ENCODE measurements at places on chromosomes 13 and 19.

DNA sequence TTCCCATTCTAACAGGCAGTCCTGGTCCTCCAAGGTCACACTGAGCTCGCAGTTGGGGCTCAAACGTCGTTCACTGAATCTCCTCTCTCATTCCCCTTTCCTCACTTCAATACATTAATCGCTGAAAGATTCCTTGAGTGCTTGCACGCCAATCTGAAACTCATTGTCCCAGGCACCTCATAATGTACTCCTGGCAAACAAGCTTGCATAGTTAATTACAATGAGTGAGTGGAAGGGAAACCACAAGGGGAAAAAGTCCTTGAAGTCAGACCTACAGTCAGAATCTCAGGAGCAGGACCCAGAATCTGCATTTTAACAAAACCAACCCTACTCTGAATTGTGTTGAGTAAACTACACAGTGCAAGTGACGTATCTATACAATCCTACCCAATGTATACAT, 86.9 kb downstream of the CRYL1 start:
- no peak for DNase-seq

DNA sequence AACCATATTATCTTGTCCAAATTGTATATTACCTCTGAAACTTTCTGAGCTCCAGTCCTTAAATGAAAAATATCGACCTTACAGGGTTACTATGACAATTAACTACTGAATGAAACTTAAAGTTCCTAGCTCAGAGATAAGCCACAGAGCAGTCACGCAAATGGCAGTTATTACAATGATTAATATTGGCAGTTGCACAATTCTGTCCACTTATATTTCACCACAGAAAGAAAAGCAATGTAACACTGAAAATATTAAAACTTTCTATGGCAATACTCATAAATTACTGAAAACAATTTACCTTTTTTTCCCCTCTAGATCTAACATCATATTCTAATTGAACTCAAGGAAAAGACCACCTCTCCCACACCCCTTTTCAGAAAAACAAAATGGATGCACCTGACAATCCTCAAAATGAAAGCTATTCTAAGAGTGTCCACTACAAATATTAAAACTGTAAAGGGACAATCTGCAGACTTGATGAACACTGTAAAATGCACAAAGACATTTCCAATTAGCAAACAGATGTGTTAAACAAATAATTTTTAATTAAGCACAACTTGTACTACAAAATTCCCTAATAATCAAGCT, 14.6 kb downstream of the LNX2 start:
- no peak for DNase-seq

DNA sequence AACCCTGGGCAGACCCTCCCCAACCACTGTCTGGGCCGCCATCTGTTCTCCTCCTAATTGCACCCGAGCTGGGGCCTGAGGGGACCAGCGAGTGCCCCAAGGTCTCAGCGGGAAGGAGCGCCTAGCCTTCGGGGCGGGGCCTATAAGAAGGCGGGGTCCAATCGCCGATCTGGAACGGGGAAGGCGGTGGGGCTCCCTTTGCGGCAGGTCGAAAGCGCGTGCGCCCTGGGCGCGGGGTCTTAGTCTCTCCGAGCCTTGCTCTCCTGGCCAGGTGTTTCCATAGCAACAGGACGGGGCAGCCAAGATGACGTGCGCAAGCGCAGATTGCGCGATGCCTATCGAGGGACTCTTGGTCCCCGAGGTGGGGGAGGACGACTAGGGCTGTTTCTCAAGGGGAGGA, 2.8 kb downstream of the MAST1 start:
- DNase-seq: peak; percentile 32

DNA sequence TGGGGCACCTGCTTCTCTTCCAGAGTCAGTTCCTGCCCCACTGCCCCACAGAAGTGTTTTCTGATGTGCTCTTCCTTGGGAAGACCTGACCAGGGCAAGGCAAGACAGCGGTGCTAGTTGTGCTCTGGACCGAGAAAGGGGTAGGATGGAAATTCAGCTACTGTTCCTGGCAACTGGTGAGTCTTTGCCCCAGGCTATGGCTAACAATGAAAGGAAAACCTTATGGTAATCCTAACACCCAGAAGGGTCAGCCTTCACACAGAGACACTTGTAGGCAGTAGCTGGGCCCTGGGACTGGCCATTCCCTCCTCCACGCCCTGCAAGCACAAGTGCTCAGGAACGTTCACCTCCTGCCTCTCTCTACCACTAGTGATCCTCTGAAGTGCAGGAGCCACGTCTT, 9.6 kb upstream of the CYSLTR2 start:
- DNase-seq: no peak

- no peak for DNase-seq
These were observed 31.0 kb upstream of the SLC1A6 start for GRCh38 chr19:15010501-15011300.

DNA sequence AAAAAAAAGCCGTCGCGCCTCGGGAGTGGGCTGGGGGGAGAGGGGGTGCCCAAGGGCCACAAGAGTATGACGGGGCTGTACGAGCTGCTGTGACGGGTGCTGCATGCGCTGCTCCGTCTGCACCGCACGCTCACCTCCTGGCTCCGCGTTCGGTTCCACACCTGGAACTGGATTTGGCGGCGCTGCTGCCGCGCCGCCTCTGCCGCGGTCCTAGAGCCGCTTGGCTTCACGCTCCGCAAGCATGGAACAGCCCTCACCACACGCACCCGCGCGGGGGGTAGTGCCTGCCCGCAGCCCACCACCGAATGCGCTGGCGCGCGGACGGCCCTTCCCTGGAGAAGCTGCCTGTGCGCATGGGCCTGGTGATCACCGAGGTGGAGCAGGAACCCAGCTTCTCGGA, 18.8 kb downstream of the C1QTNF9 start:
- peak; percentile 23 for DNase-seq

DNA sequence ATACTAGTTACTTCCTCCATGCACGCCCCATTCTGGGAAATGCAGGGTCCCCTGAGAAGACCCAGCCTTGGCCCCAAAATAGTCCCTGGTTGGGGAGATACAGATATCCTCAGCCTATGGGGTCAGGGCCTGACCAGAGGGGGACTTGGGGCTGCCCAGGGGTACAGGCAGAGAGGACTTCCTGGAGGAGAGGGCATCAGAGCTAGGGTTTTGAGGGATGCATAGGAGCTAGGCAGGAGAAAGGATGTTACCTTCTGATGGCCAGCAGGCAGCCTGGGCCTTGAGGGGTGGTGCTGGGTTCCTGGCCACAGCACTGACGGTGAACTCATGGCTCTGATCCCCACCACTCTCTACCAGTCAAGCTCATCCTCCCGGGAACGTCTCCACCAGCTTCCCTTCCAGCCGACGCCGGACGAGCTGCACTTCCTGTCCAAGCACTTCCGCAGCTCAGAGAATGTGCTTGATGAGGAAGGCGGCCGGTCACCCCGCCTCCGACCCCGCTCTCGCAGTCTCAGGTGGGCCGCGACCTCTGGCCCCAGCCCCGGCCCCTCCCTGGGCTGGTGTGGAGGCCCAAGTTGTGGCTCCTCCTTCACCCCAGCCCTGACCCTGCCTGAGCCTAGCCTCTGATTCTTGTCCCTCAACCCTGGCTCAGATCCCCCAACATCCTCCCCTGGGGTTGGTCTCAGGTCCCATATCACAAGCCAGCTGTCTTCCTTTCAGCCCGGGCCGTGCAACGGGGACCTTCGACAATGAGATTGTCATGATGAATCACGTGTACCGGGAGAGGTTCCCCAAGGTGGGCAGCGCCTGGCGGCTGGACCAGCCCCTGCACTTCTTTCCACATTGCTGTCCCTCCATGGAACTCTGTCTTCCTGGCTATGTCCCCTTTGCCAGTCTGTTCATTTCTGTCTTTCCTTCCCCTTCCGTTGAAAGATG, 25.6 kb downstream of the MAST3 start:
- DNase-seq: no peak

- no peak for DNase-seq
These were observed 2.8 kb downstream of the SLC10A2 start for GRCh38 chr13:103063376-103063775.

GRCh38 chr13:114145256-114145655, 12.8 kb upstream of the RASA3 start:
- peak; percentile 25 for DNase-seq

DNA sequence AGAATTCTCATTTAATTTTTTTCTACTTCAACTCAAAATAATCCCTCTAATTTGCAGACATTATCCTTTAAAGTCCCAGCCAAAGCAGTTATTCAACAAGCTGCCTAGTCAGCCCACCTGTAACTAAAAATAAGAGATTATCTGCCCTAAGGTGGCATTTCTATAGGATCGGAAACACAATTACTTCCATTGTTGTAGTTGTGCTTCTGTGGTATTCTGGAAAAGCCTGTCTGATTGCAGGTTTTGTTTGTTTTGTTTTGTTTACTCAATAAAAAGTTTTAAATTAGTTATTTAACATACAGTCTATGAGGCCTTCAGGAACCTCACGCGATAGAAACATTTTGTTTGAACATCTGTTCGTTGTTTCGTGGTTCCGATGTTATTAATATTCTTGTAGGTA, 101.0 kb downstream of the ZIC5 start:
- no peak for DNase-seq

DNA sequence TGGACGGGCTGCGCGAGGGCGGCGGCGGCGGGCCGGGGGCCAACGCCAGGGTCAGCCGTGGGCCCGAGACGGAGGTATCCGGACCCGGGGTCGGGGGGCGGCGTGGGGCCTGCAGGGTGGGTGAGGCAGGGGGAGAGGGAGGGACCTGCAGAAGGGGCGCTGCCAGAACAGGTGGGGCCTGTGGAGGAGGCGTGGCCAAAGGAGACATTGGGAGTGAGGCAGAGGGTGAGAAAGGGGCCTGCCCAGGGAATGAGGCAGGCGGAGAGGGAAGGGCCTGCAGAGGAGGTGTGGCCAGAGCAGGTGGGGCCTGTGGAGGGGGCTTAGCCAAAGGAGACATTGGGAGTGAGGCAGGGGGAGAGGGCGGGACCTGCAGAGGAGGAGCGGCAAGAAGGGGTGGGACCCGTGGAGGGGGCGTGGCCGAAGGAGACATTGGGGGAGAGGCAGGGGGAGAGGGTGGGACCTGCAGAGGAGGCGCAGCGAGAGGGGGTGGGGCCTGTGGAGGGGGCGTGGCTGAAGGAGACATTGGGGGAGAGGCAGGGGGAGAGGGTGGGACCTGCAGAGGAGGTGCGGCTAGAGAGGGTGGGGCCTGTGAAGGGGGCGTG, 4.2 kb downstream of the PRR36 start:
- peak; percentile 49 for DNase-seq

DNA sequence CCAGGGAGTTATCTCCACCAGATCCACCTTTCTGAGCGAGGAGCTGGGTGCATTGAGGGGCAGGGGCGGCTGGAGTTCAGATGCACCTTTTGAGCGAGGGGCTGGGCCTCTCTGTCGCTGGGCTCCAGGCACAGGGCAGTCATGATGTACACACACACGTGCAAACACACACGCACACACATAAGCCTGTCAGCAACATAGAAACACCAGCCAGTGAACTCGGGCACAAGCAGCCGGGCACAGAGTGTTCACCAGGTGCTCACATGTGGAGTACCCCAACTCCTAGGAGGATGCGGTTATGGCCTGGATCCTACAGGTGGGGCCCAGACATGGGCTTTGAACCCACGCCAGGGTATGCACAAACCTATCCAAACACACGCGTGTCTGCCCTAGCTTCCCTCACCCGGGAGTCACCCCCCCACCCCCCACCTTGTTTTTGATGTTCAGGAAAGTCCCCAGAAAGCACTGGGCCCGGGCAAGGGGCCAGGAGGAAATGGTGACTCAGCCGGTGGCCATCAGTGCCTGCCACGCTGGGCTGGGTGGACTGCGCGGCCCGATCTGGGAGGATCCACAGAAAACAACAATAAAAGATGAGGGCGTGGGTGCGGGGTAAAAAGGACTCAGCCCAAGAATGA, 13.3 kb downstream of the ARRDC2 start:
- DNase-seq: peak; percentile 78

GRCh38 chr19:48415395-48415794, 21.9 kb downstream of the GRIN2D start:
- peak; percentile 90 for DNase-seq

DNA sequence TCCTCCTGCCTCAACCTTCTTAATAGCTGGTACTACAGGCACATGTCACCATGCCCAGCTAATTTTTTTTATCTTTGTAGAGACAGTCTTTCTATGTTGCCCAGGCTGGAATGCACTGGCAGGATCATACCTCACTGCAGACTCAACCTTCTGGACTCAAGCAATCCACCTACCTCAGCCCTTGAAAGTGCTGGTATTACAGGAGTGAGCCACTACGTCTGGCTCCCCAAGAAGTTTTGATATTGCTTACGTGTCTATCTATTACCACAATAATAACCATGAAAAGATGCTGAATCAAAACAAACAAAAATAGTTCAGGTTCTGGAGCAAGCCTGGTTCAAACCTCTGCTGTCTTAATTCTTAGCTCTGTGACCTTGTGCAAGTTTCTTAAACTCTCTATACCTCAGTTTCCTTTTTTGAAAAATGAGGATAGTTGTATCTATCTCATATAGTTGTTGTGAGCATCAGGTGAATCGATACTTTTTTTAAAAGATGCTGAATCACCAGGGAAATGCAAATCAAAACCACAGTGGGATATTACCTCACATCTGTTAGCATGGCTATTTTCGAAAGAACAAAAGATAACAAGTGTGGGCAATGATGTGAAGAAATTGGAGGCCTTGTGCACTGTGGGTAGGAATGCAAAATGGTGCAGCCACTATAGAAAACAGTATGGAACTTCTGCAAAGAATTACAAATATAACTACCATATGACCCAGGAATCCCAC, 19.0 kb upstream of the LEUTX start:
- DNase-seq: no peak

DNA sequence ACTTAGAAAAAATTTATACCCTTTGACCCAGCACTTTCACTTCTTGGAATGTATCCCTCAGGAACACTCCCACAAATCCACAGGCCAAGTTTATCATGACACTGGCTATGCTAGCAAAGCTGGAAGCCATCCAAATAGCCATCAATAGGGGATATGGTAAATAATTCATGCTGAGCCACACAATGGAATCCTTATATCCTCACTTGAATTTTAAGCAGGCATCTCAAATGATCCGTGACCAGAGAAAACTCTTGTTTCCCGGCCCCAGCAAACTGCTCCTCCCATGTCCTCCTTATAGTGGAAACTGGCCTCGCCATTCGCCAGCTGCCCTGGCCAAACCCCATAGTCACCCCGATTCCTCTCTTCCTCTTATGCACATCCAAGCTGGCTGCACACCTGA, 37.6 kb downstream of the GRIK5 start:
- DNase-seq: no peak

DNA sequence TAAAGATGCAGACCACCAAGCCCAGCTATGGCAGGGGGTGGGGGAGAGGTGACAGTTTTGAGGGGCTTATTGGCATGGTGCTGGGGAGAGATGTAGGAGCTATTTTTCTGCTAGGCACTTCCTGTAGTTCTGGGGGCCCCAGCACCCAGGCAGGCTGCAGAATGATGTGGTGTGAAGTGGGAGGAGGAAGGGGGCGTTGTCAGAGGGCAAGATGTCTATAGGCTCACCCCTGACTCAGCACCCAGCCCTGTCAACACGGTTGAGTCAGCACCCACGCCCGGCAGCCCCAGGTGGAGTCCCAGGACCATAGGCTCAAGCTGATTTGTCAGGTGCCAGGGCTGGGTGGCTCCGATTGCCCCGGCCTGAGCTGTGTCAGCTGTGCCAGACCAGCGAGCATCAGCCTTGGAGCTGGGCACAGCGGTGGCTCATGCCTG, 5.8 kb downstream of the KLF2 start:
- peak; percentile 94 for DNase-seq

- no peak for DNase-seq
These were observed 810.4 kb upstream of the SLC10A2 start for GRCh38 chr13:103876571-103876970.

GRCh38 chr13:27956576-27957300, 12.4 kb downstream of the CDX2 start:
- DNase-seq: no peak

- DNase-seq: no peak
These were observed 951 bp upstream of the MTUS2 start for GRCh38 chr13:28819046-28819730.
